T-helper 2 cell (primary cell): ENCODE measurements at places on chromosomes 16 and 17.
A peak's percentile ranks its signal among the peaks of the same experiment; 100 is the strongest.

GRCh38 chr17:60371818-60372510, 20.0 kb downstream of the USP32 start:
- no peak for DNase-seq

- no peak for DNase-seq
Observed at GRCh38 chr17:78828470-78829185, 12.0 kb downstream of the USP36 start.

DNA sequence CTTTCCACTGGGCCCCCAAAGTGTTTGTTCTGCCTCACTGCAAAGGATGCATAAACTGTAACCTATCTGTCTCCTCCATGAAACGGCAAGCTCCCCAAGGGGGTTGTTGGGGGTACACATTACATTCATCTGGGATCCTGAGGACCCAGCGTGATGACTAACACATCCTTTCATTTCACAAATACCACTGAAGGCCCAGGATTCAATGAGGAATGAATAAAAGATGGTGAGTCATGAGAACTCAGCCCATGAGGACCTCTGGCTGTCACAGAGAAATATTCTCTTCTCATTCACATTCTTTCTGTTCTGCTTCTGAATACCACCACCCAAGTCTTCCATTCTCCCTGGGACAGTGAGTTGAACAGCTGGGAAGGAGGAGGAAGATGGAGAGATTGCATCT, 149.8 kb downstream of the RBFOX3 start:
- no peak for DNase-seq

GRCh38 chr17:45170931-45171337, 9.3 kb downstream of the HEXIM2 start:
- no peak for DNase-seq

GRCh38 chr17:48577330-48577945, 712 bp downstream of the HOXB4 start:
- no peak for DNase-seq

- no peak for DNase-seq
Observed at GRCh38 chr16:85473323-85473722, 139.8 kb upstream of the GSE1 start.

GRCh38 chr16:78285437-78285922, 186.0 kb downstream of the WWOX start:
- no peak for DNase-seq

DNA sequence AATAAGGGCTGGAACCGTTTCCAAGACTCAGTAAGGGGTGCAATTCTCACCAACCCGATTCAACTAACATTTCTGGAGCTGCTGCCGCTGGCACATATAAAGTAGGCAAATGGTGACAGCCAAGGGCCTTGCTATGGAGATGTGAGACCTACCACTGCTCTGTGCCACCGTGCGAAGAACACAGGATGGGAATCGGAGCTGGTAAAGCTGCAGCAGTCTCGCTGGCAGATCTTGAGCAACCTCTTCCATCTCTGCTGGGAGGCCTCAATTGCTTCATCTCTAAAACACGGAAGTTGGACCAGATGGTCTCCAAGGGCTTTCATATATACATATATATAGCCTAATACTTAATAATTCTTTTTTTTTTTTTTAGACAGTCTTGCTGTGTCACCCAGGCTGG, 128.9 kb upstream of the RCVRN start:
- no peak for DNase-seq

DNA sequence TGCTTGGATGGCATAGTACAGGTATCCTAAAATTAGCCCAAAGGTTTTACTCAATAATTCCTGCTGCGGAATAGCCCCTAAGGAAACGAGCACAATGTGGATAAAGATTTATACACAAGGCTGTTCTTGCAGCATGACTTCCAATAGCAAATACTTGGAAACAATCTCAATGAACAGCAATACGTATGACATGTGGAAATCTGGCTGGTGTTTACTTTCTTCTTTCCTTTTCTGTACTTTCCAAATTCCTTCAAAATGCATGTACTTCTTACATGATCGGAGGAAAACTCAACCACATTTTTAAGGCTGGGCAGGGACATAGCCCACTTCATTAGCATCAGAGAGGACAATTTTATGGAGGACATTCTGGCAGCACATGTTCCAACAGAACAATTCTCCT, 86.6 kb downstream of the C16orf95 start:
- DNase-seq: no peak

GRCh38 chr17:11840052-11840451, 157.2 kb downstream of the ZNF18 start:
- DNase-seq: no peak

DNA sequence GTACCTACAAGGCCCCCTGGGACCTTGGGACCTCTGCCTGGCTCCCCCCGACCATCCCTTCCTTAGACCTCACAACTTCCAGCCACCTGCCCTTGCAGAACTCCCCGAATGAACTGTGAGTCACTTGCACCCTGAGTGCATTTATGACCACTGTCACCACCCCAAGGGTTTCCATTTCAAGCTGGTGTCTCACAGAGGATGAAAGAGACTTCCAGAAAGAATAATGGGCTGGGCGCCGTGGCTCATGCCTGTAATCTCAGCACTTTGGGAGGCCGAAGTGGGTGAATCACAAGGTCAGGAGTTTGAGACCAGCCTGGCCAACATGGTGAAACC, 124.5 kb upstream of the CIBAR2 start:
- no peak for DNase-seq

DNA sequence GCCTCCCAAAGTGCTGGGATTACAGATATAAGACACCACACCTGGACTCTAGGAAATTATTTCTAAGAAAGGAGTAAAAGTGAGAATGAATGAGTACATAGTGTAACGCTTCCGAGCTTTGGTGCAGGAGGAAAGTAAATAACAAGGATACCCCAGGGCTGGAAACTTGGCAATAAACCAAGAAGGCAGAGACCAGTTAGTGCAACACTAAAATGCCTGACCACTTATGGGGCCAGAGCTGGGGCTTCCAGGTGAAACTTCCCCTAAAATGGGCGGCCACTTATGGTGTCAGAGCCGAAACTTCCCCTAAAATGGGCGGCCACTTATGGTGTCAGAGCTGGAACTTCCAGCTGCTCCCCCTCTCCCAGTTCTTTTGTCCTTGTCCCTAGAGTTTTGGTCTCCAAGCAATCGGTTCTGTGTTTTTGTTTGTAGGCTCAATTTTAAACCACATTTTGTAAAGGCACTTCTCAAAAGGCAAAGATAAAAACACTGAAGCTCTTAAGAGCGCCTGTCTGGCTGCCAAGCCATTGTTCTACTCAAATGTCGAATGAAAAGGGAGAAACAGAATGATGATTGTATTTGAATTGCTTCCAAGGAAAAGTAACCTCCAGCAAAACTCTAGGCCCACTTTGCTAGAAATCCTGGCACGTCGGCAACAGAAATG, 63.9 kb downstream of the NXN start:
- no peak for DNase-seq

- peak; percentile 67 for DNase-seq
Observed at GRCh38 chr17:3643889-3644349, 7.4 kb downstream of the CTNS start.

DNA sequence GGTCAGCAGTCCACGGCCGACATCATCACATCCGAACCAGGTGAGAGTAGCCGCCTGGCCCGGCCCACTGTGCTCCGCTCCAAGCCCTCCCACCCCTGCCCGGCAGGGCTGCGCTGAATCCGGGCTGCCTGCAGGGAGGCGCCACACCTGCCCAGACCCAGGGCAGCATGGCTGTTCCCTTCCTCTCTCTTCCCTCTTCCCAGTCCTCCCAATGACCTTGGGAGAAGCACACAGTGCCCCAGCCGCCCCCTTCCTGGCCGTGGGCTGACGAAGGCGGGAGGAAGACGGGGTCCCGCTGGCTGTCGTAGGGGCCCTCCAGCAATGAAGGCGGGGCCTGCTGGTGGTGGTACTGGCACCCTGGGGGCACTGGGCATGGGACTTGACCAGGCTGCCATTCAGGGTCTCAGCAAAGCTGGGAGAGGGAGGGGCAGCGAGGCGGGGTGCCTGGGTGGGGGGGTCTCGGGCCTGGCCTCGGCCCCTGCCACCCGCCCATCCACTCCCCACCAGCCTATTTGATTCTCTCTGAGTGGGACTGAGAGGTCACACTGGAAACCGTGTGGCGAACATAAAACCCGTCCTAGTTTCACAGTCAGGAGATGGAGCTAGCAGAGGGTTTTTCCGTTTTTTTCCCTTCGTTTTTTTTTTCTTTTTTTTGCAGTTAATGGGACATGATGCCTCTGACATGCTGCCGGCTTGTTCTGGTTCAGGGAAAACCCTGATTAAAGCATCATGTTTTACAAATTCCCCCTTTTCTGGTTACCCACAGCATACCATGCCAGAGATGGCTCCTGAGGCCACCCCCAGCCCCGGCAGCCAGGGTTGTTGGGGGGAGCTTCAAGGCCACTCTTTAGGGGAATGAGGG, 50.6 kb downstream of the BAHCC1 start:
- DNase-seq: no peak

DNA sequence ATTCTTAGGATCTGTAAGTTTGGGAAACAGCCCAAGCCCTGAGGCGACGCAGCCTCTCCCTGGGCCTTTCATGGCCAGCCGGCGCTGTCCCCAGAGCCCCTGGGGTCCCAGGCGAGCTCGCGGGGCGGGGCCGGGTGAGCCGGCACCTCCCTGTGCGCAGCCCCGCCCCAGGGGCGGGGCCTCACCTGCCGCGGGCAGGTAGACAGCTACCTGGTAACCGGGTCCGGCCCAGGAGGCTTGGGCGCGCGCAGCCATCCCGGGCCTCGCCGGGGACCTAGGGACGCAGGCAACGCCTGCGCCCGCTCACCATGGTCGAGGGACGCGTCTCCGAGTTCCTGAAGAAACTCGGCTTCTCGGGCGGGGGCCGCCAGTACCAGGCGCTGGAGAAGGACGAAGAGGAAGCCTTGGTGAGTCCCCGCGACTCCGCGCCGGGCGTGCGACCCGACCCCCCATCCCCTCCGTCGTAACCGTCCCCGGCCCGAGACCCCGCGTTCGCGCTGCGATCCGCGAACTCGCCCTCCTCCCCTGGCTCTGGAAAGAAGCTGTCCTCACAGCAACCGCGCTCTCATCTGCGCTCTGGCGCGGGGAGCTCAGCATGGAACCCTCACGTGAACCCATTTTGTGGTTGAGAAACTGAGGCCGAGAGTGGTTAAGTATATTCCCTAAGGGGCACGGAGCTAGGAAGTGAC, at the start of gene ATP2C2:
Gene ATP2C2 (plus strand): TSS at position 231 of the 689 bp plus-strand sequence. CDS start 78 bp downstream, at position 309.
- DNase-seq: no peak

DNA sequence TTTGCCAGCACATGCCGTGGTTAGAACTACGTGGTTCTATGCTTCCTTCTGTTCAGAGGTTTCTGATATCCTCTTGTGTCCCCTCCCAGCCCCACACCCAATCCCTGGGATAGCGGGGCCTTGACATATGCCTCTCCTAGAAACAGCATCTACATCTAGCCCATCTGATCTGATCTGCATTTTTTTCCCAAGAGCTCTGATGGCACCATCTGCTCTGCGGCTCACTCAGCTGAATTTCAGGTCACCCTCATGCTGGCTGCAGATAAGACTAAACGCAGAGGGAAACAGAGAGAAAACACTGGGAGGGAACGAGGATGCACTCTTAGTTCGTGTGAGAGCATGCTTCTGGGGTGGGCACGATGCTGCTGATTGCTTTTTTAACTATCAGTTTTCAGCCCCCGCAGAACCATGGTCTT, 10.7 kb downstream of the WIPI1 start:
- no peak for DNase-seq

- DNase-seq: no peak
Observed at GRCh38 chr16:49590166-49590871, 216.7 kb downstream of the C16orf78 start.

DNA sequence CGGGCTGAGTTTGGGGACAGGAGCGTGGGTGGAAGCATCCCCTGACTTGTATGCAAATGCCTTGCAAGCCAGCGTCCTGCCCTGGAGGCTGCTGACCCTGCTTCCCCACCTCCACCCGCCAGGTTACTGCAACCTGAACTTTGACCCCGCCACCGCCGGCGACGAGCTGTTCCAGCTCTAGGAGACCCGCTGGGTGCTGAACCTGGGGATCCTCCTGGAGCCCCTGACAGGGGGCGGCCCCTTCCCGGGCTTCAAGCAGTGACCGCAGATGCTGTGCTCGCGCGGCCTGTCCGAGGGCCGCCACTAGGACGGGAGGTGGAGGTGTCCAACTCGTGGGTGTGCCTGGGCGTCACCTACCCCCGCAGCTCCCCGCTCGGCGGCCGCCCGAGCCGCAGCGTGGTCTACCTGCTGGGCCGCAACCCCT, 10.7 kb upstream of the SLC16A5 start:
- no peak for DNase-seq

DNA sequence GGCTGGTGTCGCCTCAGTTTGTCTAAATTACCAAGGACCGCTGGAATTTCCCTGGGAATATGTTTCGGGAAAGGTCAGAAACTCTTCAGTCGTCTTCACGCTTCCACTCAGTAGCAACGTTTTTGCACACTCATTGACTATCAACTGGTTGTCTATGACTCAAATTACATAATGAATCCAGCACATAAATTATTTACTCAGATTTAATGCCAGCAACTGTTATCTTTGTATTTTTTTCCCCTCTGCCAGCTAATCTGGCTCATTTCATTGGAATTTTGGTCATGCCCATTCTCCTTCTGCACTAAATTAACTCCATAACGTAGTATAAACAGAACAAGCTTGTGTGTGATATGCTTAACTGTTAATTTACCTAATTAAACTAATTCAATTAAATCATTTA, 372.7 kb upstream of the ZFHX3 start:
- DNase-seq: no peak

DNA sequence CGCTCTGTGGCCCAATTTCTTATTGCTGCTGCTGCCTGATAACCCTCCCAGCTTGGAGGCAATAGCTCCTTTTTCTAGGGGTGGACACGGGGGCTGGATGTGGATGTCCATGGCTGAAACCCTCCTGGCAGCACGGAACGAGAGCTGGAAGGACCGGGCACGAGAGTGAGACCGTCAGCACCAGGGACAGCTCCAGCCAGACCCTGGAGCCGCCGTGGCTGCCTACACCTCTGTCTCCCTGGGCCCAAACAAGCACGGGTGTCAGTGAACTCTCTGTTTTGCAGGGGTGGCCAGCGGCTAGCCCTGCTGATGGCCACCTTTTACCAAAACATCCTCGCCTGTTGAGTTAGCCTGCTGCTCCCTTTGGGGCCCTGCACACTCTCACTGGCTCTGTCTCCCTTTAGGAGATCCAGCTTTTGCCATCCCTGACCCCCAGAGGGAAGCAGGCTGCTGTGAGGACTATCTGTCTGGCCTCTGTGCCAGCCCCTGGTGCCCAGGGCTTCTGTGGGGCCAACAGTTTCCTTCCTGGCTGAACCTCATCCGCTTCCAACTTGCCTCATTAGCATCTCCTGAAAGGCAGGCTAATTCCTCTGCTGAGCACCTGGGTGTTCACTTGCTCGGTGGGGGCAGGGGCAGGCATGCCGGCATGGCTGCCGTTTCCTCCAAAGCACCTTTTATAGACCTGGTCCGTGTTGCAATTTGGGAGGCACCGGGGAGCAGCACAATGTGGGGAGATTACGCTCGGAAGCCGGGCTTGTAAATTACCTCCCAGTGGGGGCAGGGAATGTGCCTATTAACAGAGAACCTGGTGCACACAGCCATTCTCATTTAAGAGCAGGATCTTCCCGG, 118.1 kb downstream of the ENGASE start:
- no peak for DNase-seq

DNA sequence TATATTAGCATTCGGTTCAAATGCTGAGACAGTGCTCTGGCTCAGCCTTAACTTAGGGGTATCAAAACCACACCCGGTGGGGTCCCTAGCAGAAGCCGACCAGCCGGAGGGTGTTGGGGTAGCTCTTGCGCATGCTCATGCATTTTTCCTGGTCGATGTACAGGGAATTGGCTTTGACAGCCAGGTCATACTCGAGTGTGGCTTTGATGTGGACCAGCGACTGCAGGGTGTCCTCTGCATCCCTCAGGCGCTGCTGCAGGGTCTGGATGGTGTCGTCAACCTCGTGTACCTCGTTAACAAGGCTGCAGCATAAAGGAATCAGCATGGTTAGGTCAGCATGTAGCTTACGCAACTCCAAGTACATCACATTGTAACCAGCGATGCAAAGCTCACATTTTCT, 37.5 kb downstream of the TEKT3 start:
- DNase-seq: no peak
